Activated CD4-positive, alpha-beta T cell treated with anti-CD3 and anti-CD28 coated beads, Interleukin-2, amount 50 U/mL, for 4 hours (primary cell): ENCODE measurements at places on chromosomes 5 and 9.

GRCh38 chr5:63170486-63170885, 591.9 kb downstream of the LRRC70 start:
- DNase-seq, result no peak

- no peak for DNase-seq
Observed at GRCh38 chr9:130664251-130665028, at the start of gene PRDM12. PRDM12 (plus strand) TSS chr9:130664594; CDS start chr9:130664654, 60 bp downstream.

GRCh38 chr9:132957805-132958204, 13.4 kb upstream of the TSC1 start:
- no peak for DNase-seq

GRCh38 chr9:79572032-79572607, 355 bp downstream of the TLE4 start:
- DNase-seq, result no peak

- no peak for DNase-seq
Observed at GRCh38 chr5:89930591-89931392, 478.8 kb downstream of the CETN3 start.

DNA sequence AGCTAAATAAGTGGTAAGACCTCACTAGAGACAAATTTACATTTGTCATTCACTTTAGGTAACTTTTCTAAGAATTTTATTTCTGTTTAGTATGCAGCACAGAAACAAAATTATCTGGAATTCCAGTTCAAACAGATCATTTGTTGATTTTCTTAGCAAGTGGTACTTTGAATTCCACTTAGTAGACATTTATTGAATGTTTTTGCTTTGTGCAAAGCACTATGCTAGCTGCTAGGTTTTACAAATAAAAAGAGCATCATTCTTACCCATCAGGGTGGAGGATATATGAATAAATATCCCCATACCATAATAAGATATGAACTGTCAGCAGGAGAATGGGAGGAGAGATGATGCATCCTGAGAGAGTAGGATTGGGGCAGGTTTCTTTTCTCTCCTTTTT, 35.4 kb downstream of the GNG10 start:
- no peak for DNase-seq

DNA sequence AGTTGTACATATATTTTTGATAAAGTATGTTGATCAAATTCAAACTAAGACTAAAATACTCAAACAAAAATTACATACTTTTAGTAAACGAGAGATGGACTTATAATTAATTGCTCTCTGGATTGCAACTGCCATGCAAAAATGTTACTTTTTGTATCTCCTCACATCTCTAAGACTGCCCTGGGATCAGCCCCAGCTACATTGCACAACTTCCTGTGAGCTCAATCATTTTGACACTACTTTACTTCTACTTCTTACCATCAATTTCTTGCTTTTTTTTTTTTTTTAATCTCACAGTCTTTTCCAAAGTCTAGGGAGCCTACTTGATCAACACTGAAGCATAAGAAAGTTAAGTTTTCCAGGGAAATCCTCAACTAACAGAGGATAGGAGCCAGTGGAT, 506.0 kb upstream of the CDH10 start:
- no peak for DNase-seq

GRCh38 chr9:116817762-116818161, 130.7 kb downstream of the TRIM32 start:
- DNase-seq, result no peak

DNA sequence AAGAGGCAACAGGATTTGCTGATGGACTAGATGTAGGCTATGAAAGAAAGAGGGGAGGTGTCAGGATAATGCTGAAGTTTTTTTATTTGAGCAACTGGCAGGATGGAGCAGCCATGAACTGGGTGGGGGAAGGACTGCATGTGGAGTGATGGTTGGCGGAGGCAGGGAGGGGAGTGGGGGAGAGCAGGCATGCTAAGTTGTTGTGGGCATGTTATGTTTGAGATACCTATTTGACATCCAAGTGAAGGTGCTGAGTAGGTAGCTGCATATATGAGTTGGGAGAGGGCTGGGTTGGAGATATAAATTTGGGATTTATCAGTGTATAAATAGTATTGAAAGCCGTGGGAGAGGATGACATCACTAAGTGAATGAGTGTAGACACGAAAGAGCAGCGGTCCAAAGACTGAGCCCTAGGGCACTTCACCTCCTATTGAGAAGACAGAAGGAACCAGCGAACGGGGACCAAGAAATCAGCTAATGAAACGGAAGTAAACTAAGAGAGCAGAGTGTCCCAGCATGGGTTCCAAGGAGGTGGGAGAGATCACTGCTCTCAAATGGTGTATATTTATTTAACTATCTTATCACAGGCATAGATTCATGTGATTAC, 7.4 kb downstream of the BSPRY start:
- DNase-seq, result no peak

DNA sequence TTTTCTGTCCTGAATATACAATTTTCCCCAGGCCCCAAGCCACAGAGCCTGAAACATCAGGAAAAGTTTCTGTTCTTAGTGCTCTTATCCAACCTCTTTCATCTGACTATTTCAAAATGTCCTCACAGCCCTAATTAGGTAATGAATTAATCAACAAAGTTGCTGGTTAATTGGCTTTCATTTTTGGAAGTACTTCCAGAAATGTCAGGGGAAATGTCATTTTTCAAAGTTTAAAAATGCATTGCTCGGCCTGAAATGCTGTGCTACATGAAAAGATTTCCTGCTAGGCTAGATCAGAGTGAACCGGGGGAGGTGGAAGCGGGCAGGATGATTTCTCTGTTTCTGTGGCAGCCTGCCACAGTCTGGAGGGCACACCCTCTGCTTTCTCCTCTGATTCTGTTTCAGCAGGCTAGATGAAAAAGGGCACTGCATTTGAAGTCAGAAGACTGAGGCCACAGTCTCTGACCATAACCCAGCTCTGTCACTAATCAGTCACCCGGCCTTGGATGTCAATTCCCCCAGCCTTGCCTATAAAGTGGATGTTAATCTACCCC, 55.9 kb upstream of the BARX1 start:
- DNase-seq, result no peak

- DNase-seq, result no peak
Observed at GRCh38 chr9:136026266-136026942, 65.2 kb upstream of the UBAC1 start.

GRCh38 chr5:138469540-138470321, 4.5 kb downstream of the EGR1 start:
- DNase-seq, result peak; percentile 67

DNA sequence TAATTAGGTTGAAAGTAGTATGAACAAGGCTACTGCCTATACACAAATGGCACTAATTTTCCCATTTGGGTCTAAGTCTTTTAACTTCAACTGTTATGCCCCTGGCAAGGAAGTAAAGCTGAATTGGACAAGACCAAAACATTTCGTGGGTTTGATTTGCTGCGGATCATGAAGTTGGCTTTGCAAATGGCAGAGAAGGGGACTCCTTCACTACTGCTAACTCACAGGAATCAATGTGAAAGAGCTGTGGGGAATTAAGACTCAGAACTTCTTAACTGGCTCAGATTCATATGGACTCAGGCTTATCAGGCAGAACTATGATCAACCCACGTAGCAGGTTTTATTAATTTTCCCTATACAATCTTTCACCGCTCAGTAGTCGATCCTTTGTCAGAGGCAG, 73.8 kb upstream of the IFNE start:
- DNase-seq, result no peak

DNA sequence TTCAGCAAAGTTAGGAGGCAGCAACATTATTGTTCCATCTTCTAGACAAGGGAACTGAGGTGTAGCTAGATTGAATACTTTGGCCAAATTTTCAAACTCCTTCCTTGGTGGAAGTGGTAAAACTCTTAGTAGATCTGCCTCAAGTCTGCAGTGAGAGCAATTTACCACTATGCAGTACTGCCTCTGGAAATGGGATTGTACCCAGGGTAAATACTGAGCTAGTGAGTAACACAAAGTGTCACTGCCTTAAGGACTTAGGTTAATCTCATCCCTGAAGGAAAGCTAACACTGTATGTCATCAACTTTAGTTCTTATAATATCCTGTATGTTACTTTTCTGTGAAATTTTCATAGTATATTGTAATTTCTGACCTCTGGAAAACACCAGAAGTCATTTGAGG, 13.9 kb downstream of the CDH10 start:
- no peak for DNase-seq

DNA sequence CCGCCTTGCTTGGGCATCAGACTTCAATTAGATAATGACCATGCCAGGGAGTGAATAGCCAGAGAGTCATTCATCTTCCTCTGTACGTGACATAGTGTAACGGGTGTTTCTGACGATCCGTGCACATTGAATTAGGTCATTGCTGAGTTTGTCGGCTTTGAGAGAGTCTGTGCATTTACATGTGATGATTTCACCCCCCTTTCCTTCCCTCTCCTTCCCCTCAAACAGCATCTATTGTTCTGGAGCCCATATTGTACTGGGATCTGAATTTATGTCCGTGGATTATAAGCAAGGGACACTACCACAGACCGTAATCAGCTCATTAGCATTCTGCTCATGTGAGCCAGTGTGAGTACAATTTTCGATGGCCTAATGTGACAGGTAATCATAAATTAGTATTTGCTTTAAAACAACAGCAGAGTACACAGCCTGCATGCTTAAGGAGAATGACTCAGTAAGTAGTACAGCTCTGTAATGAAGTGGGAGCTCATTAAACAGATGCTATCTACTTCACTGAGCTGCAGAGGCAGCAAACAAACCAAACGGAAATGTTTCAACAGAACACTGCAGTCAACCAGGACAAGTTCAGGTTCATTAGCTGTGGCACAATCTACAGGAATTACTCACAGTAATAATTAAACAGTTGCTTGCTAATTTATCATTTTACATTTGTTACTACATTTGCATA, 302.1 kb downstream of the CSNK1G3 start:
- no peak for DNase-seq

DNA sequence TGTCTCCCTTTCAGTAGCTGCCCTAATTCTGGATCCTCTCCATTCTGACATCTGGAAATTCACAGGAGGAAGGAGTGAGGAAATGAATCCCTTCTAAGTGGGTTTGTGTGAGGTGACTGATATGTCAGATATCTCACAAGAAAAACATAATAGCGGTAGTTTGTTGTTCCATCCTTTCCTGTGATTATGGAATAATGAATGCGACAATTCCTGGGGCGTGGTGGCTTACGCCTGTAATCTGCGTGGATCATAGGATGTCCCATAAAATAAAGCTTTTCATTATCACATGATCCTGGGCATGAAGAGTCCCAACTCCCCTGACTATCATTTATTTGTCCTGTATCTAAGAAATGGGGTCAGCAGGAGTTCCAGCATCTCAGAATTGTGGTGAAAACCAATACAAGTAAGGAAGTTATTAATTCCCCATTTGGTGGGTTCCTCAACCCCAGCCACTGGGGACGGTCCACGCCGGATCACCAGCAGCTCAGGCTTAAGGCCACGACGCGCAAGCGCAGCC, 375 bp upstream of the C5orf24 start:
- no peak for DNase-seq

DNA sequence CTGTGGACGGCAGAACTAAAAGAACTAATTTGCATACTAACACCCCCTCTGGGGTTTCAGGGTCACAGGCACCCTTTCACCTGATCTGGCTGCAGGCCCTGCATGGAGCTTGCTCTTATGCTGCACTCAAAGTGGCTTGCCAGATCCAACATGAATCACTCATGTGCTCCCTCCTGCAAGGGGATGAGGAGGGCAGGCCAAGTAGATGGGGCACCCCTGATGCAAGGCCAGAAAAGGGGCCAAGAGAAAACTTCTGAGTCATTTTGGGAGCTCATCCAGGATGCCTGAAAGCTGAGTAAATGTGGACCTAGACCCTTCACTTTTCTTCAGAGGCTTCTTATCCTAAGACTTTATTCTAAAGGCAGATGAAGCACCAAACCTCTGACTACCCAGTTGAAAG, 558.5 kb upstream of the PTGER4 start:
- no peak for DNase-seq

- no peak for DNase-seq
Observed at GRCh38 chr5:208449-209114, 9.4 kb downstream of the CCDC127 start.

- DNase-seq, result no peak
Observed at GRCh38 chr5:66722686-66723085, 126.5 kb downstream of the MAST4 start.

- DNase-seq, result no peak
Observed at GRCh38 chr9:23659346-23660006, 166.6 kb downstream of the ELAVL2 start.

- DNase-seq, result no peak
Observed at GRCh38 chr9:109708451-109708945, 71.5 kb upstream of the PALM2AKAP2 start.

- DNase-seq, result no peak
Observed at GRCh38 chr5:6675784-6676491, 37.3 kb upstream of the TENT4A start.

- no peak for DNase-seq
Observed at GRCh38 chr5:18216729-18217128, 582.5 kb downstream of the TAF11L14 start.

GRCh38 chr9:108035487-108035886, 545.9 kb upstream of the KLF4 start:
- DNase-seq, result no peak

DNA sequence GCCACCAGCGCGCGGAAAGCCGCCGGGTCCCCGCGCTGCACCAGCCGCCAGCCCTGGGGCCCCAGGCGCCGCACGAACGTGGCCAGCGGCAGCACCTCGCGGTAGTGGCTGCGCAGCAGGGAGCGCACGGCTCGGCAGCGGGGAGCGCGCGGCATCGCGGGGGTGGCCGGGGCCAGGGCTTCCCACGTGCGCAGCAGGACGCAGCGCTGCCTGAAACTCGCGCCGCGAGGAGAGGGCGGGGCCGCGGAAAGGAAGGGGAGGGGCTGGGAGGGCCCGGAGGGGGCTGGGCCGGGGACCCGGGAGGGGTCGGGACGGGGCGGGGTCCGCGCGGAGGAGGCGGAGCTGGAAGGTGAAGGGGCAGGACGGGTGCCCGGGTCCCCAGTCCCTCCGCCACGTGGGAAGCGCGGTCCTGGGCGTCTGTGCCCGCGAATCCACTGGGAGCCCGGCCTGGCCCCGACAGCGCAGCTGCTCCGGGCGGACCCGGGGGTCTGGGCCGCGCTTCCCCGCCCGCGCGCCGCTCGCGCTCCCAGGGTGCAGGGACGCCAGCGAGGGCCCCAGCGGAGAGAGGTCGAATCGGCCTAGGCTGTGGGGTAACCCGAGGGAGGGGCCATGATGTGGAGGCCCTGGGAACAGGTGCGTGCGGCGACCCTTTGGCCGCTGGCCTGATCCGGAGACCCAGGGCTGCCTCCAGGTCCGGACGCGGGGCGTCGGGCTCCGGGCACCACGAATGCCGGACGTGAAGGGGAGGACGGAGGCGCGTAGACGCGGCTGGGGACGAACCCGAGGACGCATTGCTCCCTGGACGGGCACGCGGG, at the start of gene TERT:
Gene TERT (minus strand): TSS at position 234 of the 815 bp plus-strand sequence. CDS start 79 bp downstream, at position 155.
- peak; percentile 83 for DNase-seq

DNA sequence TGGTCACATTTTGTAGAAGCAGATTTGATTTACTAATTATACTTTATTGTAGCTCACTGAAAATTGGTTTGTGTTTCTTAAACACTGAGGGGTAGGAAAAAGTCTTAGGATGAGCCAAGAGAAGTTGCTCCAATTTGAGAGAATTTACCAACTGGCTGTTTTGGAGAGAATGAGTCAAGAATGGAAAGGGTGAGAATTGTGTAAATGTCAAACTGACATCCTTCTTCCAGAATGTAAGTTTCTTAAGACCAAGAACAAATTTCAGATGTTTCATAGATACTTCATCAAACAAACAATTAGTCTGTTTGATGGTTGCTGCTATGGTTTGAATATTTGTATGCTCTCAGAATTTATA, 106.2 kb upstream of the TXNDC8 start:
- no peak for DNase-seq
